AG10803 (cell line): ENCODE measurements at places on chromosomes 5 and 9.

GRCh38 chr9:134774410-134774809 is 106.2 kb upstream of the FCN2 start:
- no peak for DNase-seq

- peak; percentile 76 for DNase-seq
These were observed 16.9 kb downstream of the DNAJC18 start for GRCh38 chr5:139422307-139422893.

GRCh38 chr5:153752890-153753289 is 262.4 kb downstream of the GRIA1 start:
- DNase-seq = peak; percentile 59

- no peak for DNase-seq
These were observed 89.7 kb upstream of the SLC30A5 start for GRCh38 chr5:69004127-69004526.

GRCh38 chr9:127078988-127079387 is 43.4 kb downstream of the ANGPTL2 start:
- no peak for DNase-seq

DNA sequence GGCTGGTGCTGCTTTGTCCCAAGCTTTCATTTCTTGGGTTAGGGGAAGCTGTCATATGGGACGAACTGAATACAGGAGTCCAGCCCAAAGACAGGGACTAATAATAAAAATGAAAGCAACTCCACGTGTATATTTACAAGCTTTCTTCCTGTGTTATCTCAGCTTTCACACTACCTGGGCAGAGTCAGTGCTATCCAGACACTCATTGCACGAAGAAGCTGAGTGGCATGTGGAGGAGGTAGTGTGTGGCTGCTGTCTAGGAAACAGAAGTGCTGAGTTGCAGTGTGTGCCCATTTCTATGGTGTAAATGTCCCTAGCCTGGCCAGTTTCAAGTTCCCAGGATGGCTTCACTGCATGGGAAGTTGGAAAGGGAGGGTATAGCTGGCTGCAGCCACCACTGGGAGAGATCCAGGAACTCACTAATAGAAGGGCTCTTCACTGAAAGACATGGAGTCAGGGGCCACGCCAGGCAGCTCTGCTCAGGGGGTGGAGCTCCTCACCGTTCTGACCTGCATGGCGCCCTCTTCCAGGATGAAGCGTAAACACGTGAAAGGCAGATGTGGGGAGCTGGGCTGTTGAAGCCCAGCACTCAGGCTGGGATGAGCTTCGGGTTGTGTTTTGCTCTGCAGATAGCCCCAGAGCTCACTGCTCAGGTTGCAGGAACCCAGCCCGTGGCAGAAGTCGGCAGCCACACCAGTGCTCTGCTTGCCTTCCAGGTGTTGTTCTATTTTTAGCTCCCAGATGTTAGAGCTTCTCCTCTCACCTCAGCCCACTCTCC is 116.9 kb downstream of the IRX2 start:
- DNase-seq = no peak

DNA sequence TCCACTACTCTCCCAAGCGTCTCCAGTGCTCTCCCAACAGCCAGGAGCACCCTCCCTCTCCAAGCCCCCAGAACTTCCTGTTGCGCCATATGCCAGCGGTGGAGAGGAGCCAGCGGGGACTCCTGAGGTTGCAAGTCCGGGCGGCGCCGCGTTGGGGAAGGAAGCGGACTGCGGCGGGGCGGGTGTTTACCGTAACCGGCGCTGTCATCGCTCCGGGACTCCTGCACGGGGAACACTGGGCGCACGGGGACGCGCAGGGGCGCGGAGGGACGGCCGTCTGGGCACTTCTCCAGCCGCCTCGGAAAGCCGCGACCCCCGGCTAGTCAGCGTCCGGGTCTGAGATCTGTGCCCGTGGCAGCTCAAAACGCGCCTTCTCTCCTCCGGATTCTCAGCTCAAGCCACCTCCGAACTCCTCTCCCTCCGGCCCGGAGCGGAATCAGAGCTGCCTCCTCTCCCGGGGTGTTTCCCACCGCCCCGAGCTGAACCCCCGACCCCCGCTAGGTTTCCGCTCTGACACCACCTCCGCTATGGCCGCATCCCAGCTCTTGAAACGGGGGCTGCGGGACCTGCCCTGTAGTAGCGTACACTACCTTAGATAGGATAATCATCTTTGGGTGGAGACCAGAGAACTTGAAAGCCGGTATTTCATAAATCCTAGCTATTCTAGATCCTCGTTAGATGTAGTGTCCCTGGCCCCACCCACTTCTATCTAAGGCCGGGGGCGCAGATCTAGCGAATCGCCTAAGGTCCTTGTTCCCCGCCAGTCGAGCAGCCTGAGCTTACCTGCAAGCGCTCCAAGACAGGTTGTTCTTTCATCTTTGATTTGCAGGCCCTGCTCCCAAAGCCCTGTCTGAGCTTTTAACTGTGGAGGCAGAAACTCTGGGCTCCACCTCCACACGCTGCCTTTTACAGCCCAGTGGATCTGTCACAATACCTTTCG is at the start of gene TRPM6:
TRPM6 (minus strand) TSS at position 881 of the 940 bp plus-strand sequence; CDS start at position 816, 65 bp downstream.
- peak; percentile 79 for DNase-seq

GRCh38 chr5:169742771-169743296 is 105.8 kb downstream of the DOCK2 start:
- DNase-seq = peak; percentile 93

DNA sequence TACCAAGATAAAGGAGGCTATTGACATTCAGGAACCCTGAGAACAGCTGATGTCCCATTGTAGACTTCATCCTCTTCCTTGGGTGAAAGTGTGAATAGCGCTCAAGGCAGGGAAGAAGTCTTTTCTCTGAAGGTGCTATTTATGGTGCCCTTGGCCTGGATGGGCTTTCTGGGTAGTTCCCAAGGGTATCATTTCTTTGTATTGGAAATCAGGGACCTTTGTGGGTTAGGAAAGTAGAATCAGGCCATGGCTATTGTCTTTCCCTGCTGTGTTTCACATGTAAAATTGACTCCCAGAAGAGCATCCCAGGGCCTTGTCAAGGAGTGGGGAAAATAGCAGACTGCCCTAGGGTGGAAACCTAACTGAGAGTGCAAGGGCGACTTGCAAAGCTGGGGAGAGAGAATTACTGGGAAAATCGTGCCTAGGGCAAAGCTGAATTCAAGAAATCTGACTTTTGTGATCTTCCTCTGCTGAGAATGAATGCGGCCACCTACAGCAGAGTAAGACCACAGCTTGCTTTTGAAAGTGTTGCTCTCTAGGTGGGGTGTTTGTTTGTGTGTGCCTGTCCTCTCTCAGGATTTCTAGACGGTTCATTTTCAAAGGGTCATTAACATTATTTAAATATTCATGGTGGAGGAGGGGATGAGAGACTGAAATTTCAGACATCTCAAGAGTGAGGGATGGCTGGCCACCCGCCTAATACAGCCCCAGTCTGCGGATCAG is 160.6 kb downstream of the C9orf152 start:
- no peak for DNase-seq

- peak; percentile 21 for DNase-seq
These were observed 192.8 kb downstream of the CDH18 start for GRCh38 chr5:19795218-19795617.

DNA sequence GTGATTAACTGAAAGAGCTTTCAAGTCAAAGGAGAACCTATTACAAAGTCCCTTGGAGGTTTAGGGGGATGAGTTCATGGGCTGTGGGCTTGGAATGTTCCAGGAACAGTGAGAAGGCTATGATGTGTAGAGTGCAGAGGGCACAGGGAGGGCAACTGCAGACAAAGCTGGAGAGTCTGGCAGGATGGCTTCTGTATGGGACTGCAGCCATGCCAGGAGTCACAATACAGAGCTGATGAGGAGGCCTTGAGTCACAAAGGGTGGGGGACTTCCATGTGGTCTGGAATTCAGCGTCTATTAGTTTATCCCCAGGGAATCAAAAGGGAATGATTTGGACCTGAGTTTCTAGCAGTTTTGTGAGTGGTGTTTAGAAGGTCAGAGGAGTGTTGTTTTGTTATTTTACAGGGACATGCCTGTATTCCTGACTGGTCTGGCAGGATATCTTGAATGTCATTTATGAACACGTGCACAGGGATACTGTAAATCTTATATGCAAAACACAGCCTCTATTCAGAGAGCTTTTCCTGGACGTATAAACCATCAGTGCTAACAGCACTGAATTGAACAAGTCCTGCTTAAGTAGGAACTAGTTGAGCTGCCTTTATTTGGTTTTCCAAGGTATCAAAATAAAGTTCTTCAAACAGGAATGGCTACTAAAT is 14.3 kb upstream of the TEK start:
- peak; percentile 78 for DNase-seq

GRCh38 chr5:155699385-155699784 is 627.6 kb upstream of the SGCD start:
- no peak for DNase-seq

- DNase-seq = no peak
These were observed 6.0 kb downstream of the TMOD1 start for GRCh38 chr9:97507428-97507984.

- DNase-seq = no peak
These were observed at the start of gene AIF1L for GRCh38 chr9:131096269-131097125. AIF1L (plus strand) TSS chr9:131096531; CDS start chr9:131096630, 99 bp downstream.

DNA sequence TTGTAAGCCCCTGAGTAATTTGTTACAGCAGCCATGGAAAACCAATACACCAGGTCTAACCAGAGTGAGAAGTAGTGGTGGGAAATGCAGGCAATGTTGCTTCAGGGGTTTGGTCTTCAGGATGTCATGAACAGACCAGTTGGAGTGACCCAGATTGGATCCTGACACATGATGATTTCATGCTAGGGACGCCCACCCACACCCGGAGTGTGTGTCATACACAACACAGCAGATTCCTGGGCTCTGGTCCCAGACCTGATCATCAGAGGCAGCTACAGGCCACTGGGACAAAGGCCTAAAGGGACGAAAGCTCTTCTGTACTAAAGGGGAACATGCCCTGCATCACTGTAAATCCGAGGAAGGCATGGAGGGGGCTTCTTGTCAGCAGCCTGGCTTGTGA is 194.2 kb downstream of the NSG2 start:
- DNase-seq = no peak

DNA sequence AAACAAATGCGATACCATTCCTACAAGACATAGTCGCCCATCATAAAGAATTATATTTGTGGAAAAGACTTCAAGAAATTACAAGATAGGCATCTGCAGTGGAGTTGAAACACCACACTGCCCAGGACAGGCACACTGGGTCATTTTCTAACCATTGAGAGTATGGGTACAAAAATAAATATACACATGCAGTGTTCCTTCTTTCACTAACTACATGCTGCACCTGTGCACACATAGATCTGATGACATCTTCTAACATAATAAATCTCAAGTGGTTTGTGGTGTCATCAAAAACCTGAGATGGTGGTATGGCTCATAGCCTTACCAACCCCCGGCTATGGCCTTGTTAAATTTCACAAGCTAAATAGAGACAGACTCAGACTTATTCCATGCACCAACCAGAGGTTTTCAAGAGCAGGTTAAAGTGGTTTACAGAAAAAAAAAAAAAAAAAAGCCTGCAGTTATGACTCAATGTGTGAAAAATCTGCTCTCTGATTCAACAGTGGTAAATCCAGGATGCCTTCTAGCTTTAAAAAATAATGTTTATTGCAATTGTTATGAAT is 12.4 kb upstream of the NFIB start:
- peak; percentile 47 for DNase-seq

GRCh38 chr5:20486826-20487225 is 498.8 kb upstream of the CDH18 start:
- DNase-seq = no peak

GRCh38 chr9:90310521-90310876 is 332.1 kb downstream of the DIRAS2 start:
- DNase-seq = no peak

- DNase-seq = peak; percentile 35
These were observed 20.3 kb upstream of the RNF20 start for GRCh38 chr9:101513351-101513750.

DNA sequence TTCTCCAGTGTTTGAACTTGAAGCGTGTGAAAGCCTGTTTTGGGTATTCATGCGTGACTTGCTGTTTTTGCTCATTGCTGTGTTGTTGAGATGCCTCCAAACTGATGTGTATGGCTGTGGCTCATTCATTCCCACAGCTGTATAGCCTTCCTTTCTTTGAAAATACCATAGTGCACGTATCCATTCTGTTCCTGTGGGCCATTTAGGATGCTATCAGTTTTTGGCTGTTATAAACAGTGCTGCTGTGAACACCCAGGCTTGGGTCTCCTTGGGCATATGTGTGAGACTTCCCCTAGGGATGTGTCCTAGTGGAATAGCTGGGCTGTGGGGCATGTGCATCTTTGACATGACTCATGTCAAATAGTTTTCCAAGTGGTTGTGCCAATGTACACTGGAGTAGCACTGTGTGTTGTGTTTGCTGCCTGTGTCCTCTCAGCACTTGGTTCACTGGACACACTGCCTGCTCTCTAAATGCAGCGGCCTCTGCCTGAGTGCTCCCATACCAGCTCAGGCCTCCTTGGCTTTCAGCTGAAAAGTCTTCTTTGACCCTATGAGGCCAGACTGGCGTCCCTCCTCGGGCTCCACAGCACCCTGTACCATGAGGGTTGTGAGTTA is 102.6 kb upstream of the TBC1D2 start:
- peak; percentile 64 for DNase-seq

- DNase-seq = peak; percentile 17
These were observed 127.8 kb downstream of the KCNIP1 start for GRCh38 chr5:170631466-170632195.

- peak; percentile 58 for DNase-seq
These were observed 2.8 kb downstream of the IL6ST start for GRCh38 chr5:55991768-55992486.

DNA sequence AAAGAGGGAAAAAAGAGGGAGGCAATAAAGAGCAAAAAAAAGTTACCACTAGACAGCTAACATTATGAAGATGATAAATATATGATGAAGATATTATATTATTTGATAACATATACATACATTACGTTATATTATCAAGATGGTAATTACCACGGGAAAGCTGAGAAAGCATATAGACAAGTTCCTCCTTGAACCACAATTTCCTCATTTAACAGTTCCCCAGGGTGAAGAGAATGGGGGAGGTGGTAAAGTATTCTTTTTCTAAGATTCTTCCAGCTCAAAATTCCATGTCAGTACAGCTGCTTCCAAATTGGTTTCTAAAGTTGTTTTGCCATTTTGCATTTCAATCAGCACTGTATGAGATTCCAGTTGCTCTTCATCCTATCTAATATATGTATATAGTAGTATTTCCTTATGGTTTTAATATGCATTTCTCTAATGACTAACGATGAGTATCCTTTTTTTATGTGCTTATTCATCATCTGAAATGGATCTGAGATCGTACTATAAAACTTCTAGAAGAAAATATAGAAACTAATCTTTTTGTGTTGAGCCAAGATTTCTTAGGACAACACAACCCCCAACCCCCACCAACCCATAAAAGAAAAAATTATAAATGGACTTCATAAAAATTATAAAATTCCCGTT is 49.5 kb upstream of the C9orf72 start:
- DNase-seq = no peak

- DNase-seq = no peak
These were observed 70.7 kb upstream of the RAPGEF1 start for GRCh38 chr9:131810351-131811170.

- DNase-seq = no peak
These were observed 83.3 kb upstream of the CCDC112 start for GRCh38 chr5:115379622-115380344.

- DNase-seq = peak; percentile 43
These were observed 45.7 kb downstream of the PRRC1 start for GRCh38 chr5:127563136-127563535.

- DNase-seq = no peak
These were observed 277.5 kb downstream of the CEMIP2 start for GRCh38 chr9:71490810-71491209.
